NCI-H1105 treated with DMSO at 0.1 percent for 48 hours (cell line): ENCODE measurements at places on chromosomes 3 and 15.

DNA sequence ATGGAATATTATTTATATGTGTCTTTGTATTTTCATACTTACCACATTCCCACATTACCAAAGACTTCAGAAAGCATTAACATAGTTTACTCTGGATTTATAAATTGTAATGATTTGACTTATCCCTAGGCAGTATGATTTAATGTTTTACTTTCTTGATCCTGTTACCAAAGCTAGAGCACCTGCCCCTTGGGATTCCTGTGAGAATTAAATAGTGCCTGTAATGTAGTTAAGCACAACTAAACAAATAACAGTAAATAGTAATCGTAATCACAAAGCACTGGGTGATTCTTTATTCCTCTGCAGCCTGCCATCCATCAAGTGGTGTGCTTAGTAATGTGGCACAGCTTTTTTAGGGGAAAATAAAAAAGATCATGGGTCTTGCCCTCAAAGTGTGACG lies 39.1 kb downstream of the ATP2C1 start:
- no peak for DNase-seq

- no peak for DNase-seq
Measured at GRCh38 chr15:82847703-82848102, 38.3 kb downstream of the WHAMM start.

GRCh38 chr15:77481670-77482069 lies 61.0 kb downstream of the HMG20A start:
- peak; percentile 34 for DNase-seq

DNA sequence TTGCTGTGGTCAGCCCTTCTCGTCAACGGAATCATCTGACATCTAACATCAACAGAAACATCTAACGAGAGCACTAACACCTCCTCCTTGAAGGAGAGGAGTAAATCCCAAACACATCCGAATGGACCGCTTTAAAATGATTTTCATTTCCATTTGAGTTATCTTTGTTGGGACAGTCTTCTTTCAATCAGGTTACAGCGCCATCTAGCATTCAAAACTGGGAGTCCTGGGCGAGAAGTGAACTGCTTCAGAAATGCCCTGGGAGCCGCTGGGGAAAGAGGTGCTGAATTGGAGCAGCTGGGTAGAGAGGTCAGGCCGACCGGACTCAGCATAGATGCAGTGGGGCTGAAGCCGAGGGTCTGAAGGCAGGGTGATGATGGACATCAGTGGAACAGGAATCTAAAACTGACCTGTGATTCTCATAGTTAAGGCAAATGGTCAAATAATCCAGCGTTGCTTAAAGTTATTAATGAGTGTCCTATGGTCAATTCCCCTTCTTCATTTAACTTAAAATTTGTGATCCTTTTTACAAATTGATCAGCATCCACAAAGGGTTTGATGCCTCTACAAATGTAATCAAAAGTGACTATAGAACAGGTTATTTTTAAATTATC lies 170.0 kb upstream of the NDN start:
- peak; percentile 24 for DNase-seq

GRCh38 chr3:42815826-42816225 lies 6.6 kb downstream of the ACKR2 start:
- DNase-seq: no peak
